Activated CD8-positive, alpha-beta memory T cell treated with anti-CD3 and anti-CD28 coated beads for 4 hours (primary cell): ENCODE measurements at places on chromosomes 4 and X.

- DNase-seq = no peak
These were observed 32.2 kb downstream of the CCNI start for GRCh38 chr4:77043507-77044136.

DNA sequence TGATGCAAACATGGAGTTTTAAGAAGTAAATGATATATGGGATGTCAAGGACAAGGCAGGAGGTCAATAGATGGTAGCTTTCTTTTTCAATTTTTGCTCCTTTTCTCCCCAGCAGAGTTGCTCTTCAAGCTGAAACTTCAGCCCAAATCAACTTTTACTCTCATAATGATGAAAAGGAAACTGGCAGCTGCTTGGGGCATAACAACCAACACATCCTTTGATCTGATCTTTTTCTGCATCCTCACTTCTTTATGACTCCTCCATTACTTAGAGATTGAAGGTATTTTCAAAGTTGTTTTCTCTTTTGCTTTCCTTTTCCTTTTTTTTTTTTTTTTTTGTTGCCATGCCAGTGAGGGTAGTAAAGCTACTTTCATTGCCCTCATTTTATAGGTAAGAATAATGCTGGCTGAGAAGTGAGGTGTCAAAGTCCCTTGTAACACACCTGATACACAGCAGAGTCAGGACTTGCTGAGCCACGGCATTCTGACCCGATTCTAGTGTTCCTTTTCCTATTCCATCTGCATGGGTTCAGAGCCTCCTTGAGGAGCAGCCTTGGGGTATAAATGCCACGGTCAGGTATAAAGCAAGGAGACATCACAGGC is 26.9 kb downstream of the SLC2A9 start:
- no peak for DNase-seq

GRCh38 chr4:139782926-139783522 is 117.4 kb downstream of the MGST2 start:
- no peak for DNase-seq

DNA sequence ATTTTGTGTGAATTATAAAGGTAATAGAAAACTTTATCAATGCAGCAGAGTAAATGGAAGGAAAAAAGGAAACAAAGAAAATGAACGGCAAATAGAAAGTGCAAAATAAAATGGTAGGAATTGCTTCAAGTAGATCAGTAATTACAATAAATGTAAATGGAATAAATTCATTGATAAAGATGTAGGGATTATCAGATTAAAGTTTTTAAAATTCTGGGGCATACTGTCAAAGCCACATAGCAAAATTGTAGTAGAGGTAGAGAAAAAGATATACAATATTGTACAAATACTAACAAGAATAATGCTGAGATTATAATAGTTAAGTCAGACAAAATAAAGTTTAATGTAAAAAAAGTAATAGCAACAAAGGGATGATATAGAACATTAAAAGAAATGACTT is 94.7 kb downstream of the SMIM20 start:
- no peak for DNase-seq

- DNase-seq = no peak
These were observed 26.7 kb upstream of the C1QTNF7 start for GRCh38 chr4:15400981-15401671.

- DNase-seq = no peak
These were observed 45.1 kb downstream of the OR13H1 start for GRCh38 chrX:131588995-131589394.

DNA sequence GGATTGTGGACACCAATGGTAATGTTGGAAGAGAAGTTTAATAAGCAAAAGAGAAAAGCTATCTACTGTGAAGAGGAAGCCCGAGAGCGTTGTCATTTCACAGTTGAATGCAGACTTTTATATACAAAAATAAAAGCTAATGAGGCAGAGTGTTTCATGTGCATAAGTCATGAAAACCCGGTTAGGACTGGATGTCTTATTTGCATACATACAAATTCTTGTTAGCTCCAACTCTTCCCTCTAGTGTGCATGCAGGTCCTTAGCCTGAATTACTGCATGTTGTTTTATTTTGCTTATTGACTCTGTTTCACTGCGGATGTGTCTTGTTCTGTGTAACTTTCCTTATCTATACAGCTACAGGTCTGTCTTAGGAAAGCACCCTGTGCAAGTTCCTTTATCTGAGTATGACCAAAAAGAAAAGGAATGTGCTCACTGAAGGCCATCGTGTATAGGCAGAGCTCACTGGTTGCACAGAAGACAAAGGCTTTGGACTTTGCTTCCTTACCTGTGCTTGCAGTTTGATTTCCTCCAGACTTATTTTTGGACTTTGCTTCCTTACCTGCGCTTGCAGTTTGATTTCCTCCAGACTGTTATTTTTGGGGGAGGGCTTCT is 25.1 kb upstream of the UGT2B11 start:
- no peak for DNase-seq

DNA sequence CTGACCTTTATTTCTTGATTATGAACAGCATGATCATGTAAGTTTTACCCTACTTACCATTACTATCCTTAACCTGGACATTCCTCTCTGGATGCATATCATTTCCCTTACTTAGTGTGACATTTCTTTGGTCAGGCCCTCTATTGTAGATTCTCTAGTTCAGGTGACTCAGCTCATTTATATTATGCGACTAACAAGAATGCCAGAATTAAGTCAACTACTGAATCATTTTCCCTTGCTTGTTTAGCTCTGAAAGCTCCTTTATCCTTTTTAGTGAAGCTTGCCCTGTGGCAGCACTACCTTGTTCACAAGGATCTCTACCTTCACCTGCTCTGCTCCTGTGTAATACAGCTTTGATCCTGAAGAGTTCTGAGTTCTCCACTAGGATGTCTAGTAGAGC is 15.1 kb upstream of the UGT2B17 start:
- DNase-seq = no peak

- DNase-seq = no peak
These were observed 2.7 kb downstream of the LEF1 start for GRCh38 chr4:108166038-108166437.

GRCh38 chrX:25015486-25016360 is at the start of gene ARX:
ARX (minus strand) TSS chrX:25015965; CDS start chrX:25015737, 228 bp downstream.
- DNase-seq = no peak

GRCh38 chr4:95129821-95130311 is 372.1 kb downstream of the BMPR1B start:
- no peak for DNase-seq

DNA sequence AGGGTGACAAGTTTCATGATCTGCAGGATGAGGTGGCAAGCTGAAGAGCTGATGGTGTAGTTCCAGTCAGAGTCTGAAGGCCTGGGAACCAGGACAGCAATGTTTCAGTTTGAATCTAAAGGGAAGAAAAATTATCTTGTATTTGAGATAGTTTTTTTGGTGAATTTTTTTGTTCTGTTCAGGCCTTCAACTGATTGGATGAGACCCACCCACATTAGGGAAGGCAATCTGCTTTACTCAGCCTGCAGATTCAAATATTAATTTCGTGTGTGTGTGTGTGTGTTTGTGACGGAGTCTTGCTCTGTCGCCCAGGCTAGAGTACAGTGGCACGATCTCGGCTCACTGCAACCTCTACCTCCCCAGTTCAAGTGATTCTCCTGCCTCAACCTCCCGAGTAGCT is 22.1 kb upstream of the SMIM14 start:
- DNase-seq = no peak

DNA sequence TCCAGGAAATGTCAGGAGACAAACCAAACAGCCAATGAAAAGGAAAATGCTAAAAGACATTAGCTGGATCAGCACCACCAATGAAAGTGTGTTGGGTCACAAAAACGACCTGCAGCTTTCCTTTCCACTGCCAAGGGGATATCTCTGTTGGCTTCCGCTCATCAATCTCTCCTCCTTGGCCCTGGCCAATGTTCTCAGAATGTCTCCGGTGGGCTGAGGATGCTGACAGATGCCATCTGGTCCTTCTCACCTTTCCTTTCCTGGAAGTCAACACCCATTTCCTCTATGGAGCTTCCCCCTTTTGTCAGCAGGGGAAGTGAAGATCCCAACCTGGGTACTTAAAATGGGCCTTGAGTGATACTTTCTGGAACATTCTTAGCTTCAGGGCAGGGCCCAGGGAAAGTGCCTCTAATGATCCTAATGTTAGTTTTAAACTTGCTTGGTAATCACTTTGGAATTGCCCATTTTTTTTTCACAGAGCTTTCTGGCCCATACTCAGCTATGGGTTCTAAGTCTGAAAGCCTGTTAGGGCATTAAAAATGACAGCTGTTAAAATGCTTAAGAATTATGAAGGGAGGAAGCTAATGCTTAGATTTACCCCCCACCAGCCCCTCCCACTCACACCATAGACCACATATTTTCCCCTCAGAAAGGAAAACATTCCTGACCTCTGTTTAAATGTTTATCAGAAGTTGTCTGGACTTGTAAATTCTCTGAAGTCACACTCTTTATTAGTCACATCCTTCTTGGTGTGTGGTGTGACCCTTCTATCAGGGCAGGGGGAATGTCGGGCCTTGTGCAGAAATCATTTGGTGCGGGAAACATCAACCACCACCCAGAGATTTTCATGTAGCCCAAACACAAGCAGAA is 29.2 kb downstream of the IGFBP7 start:
- no peak for DNase-seq

- DNase-seq = no peak
These were observed 49.7 kb upstream of the ANKRD17 start for GRCh38 chr4:73308286-73308685.

DNA sequence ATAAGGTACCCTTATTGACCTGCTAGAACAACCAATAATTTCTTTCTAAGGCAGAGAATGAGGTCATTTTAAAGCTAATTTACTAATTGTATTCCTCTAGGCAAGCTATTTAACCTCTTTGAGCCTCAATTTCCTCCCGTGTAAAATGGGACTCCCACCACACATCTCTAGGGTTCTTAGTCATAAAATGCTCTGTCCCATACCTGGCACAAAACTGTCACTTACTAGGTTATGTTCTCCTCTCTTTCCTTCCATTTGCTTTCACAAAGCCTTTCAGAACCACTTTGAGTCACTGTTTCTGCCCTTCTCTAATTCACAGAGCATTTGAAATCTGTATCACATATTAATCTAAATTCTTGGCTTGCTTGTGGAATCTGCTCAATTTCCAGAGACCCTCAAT is 2.4 kb upstream of the GPR82 start:
- no peak for DNase-seq

- DNase-seq = no peak
These were observed 206.9 kb upstream of the HCCS start for GRCh38 chrX:10904220-10904619.

GRCh38 chr4:37847311-37847884 is 20.9 kb downstream of the PGM2 start:
- no peak for DNase-seq

DNA sequence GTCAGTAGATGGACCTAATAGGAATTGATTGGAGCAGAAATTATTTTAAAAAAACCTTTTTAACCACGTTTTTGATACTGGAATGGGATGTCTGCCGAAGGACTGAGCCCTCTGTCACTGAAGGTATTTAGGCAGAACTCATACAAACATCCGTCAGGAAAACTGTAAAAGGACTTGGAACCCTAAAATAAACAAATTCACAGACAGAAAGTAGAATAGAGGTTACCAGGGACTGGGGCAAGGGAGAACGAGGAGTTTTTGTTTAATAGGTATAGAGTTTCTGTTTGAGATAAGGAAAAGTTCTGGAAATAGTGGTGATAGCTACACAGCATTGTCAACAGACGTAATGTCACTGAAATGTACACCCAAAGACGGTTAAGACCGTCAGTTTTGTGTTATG is 105.5 kb downstream of the BCOR start:
- DNase-seq = no peak

GRCh38 chr4:124499261-124499660 is 213.3 kb downstream of the ANKRD50 start:
- DNase-seq = no peak

- DNase-seq = no peak
These were observed 31.2 kb downstream of the USP38 start for GRCh38 chr4:143215873-143216272.

DNA sequence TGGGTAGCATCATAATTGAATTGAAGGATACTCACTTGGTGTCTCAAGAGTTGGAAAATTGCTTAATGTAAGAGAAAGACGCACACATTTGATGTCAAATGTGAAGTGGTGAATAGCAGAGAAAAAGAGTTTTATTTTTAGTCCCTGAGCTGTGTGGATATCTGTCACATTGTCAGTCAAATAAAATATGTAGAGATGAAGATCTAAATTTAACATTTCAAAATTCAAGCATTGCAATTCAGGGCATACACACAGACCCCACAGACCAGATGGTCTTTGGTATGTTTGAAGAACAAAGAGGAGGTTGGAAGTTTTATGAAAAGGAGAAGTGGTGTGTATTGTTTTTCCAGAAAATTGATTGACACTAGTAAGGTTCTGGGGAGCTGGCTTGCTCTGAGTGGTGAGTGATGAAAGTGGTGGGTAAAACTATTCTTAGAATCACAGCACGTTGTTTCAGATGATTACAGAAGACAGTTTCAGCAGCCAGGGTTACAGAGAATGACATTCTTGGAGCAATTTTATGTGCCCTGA is 44.9 kb upstream of the BBS12 start:
- no peak for DNase-seq

GRCh38 chr4:18198653-18199052 is 177.1 kb upstream of the LCORL start:
- DNase-seq = no peak

GRCh38 chr4:74433043-74433442 is 11.9 kb upstream of the AREG start:
- DNase-seq = no peak

- no peak for DNase-seq
These were observed 23.3 kb downstream of the BRCC3 start for GRCh38 chrX:155094468-155095061.

- DNase-seq = no peak
These were observed 33.6 kb downstream of the PITX2 start for GRCh38 chr4:110589297-110589696.

- no peak for DNase-seq
These were observed 51.2 kb upstream of the RBMXL3 start for GRCh38 chrX:115138040-115138439.

GRCh38 chr4:7890635-7891393 is 48.8 kb downstream of the AFAP1 start:
- DNase-seq = no peak

DNA sequence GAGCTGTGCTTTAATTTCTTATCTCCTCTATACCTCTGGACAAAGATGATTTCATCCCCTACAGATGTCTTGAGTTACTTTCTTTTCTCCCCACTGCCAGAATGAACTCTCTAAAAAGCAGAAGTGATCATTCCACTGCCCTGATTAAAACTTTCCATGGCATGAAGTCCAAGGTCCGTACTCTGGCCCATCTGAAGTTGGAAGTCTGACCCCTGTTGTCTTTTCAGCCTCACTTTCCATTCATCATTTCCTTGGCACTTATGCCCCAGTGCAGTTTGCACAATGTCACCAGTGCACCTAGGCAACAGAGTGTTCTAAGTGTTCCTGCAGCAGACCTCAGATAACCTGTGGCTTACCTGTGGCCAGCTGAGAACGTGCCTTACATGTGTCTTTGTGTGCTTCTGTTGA is 242.4 kb downstream of the FRAS1 start:
- DNase-seq = no peak

- no peak for DNase-seq
These were observed 124.0 kb downstream of the ARHGAP24 start for GRCh38 chr4:85598936-85599335.

DNA sequence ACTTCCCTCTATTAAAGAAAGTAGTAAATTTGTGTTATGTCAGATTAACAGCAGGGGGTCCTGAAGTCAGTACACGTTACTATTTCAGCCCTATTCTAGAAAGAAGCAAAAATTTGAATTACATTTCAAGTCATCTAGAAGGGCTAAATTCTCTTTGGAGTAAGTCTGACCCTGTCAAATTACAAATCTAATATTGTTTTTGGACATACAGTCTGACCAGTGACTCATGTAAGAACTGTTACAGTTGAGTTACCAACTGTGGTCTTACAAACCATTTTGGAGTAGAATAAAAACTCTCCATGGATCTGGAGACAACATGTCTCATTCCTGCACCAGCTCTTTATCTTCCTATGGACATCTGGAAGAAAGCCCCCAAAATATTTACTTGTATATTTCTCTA is 36.0 kb upstream of the GYPA start:
- DNase-seq = no peak
